ENCODE measurements at places on chromosomes 16 and 17.
A peak's percentile ranks its signal among the peaks of the same experiment; 100 is the strongest.

GRCh38 chr16:74078511-74079231 is 217.9 kb upstream of the PSMD7 start:
- DNase-seq = no peak

DNA sequence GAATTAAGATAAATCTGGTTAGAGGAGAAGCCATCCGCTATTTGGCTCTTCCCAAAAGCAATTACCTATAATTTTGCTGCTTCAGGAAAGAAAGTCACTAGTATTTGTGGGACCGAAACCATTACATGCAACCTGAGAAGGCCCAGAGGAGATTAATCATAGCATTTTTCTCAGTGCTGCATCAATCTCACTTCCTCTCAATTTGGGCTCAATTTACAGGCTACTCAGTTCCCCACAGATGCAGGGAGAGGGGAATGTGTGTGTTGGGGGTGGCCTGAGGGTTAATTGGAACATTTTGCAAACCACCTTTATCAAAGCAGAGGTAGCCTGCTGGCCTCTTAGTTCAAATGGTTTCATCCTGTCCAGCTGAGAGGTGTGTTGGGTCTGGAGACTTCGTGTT is 394.7 kb upstream of the ASIC2 start:
- DNase-seq = no peak

- DNase-seq = no peak
Observed at GRCh38 chr17:40978575-40979151, 5.5 kb downstream of the KRT40 start.

DNA sequence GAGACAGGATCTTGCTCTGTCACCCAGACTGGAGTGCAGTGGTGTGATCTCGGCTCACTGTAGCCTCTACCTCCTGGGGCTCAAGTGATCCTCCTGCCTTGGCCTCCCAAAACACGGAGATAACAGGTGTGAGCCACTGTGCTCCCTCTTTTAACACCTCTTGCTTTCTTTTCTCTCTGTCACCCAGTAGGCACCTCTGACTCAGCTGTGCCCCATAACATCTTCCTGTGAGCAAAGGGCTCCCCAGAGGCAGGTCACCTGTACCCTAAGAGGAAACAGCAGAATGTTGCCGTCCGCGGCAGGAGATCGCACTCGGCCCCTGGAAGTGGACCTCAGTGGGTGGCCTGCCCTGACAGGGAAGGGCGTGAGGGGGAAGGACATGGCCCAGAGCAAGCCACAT is 918 bp upstream of the NLRC3 start:
- DNase-seq = no peak

GRCh38 chr16:10314811-10315210 is 71.0 kb upstream of the ATF7IP2 start:
- DNase-seq = no peak

- DNase-seq = no peak
Observed at GRCh38 chr17:33664116-33664840, 371.2 kb upstream of the ASIC2 start.

DNA sequence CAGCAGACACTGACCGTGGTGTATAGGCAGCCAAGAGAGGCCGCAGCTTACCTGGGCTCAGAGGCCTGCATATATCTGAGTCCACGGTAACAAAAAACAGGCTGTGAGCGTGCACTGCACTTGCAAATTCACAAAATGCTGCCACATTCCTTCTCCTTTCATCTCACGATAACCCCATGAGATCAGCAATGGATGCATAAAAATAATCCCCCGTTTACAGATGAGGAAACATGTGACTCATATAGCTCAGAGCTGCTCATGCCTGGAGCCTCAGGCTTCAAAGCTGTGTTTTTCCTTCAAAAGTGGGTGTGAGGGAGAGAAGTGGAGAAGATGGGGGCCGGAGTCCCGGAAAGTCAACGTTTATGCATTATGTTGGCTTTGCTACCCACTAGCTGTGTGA is 118.3 kb upstream of the FOXF1 start:
- DNase-seq = no peak

- DNase-seq = no peak
Observed at GRCh38 chr16:54212893-54213292, 73.7 kb downstream of the IRX3 start.

DNA sequence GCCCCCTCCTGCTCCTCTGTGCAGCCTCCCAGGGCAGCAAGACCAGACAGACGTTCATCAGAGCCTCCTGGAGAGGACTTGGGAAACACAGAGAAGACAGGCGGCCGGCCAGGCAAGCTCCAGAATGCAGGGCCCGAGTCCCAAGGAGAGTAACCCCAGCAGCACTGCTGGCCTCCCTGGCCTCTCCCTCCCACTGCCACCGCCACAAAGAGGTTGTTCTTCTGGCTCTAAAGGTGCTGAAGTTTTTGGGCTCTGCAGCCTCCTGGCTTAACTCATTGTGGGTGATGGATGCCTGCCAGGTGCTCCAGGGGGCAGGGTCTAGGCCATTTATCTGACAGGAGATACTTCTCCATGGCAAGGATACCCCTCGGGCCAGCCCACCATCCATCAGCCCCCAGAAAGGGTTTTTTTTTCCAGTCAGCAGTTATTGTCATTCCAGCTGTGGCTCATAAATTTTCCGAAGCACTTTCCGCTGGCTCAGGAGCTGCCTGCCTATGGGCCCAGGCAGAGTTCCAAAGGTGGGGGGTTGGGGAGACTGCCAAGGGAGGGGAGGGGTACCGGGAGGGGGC is 32.0 kb upstream of the MRPS23 start:
- no peak for DNase-seq

DNA sequence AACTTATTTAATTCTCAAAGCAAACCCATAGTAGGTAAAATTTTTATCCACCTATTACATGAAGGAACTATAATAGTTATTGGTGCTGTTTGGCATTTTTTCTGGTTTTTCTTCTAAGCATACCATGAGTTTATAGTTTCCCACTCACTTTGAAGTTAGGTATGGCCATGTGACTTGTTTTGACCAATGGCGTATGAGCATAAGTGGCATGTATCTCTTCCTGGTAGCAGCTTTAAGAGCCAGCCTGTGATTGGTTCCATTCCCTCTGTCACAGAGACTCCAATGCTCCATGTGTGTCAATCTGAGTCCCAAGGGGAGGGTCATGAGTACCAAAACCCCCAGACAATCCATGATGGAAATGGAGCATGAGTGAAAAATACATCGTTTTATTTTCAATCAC is 282.9 kb upstream of the N4BP1 start:
- no peak for DNase-seq

- DNase-seq = peak; percentile 42
Observed at GRCh38 chr17:77365584-77366186, 224.9 kb downstream of the SEC14L1 start.

- no peak for DNase-seq
Observed at GRCh38 chr16:65618333-65618732, 496.5 kb upstream of the CDH11 start.

All from NCI-H446 treated with DMSO at 0.1 percent for 48 hours (cell line).